Brain pericyte (primary cell): ENCODE measurements at places on chromosomes 4 and X.

GRCh38 chrX:141220342-141221008, 21.8 kb downstream of the SPANXC start:
- no peak for DNase-seq

DNA sequence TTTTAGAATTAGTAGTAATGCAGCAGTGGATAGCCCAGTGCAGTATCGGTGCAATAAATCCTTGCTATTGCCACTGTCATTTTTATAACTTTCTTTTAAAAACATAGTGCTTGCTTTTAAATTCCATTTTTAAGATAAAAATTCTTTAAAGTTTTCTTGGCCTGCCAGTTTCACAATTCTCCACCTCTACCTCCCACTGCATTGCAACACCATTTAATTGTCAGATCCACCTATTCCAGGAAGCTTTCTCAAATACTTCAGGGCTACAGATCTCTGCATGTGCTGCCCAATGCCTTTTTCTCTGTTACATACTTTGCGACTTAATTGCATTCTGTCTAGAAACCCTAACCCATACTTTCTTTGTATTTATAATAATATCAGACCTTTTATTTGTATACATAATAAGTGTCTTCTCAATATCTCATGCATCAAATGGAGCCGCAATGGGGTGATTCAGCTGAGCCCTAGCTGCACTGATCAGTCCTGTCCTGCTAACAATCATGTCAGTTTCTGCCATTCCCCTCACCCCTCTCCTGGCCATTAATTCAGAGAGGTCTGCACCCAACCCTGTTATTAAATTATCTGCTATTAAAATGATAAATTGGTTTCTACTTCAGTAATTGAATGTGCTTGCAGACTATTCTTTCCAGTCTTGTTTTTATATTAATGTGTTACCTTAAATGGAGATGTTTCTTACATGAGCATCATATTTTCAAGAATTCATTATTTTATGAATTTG, 193.1 kb downstream of the SLIT2 start:
- no peak for DNase-seq

DNA sequence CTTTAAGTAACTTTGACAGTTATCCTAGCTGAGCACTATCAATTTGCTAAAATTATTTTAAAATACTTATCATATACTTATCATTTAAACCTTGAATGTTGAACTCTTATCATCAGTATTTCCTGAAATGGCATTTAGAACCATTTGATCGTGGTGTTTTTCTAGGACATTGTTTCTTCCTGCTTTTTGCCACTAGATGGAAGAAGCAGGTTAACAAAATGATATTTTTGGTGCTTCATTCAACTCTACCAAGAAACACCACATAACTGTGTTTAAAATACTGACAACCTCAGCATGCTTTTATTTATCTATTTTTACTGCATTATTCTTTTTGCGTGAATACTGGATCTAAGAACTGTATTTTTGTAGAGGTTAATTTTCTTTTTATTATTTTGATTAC, 44.6 kb downstream of the C4orf33 start:
- DNase-seq = no peak

DNA sequence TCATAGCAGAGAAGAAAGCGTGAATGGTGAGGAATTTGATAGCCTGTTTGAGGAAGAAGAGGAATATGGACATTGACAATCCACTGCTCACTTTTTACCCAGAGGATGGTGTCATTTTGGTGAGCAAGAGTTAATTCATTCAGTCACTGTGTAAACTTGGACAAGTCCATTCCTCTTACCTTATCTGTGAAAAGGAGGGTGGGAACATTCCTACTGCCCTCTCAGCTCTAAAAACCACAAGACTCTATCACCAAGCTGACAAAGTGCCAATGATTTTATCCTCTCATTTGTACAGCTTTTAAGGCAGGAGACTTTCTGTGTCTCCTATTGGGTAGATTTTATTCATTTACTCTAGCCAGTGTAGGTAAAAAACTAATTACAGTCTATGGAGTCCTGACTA, 103.8 kb downstream of the LUZP4 start:
- no peak for DNase-seq

DNA sequence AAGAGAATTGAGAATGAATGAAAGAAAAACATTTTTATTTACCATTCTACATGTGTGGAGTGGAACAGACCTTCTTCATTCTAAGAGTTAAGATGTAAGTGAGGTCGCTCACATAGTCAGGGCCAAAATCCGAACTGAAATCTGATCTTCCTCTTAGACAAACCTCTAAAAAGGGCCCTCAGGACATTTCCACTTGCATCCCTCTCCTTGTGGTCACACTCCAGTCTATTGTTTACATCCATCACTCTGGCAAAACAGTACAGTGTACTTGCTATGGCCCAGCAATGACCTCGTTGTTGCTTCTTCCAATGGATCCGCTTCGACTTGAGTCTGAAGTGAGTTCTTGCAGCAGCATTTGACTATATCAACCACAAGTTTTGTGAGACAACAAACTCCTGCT, 54.2 kb downstream of the MOSPD2 start:
- DNase-seq = no peak

DNA sequence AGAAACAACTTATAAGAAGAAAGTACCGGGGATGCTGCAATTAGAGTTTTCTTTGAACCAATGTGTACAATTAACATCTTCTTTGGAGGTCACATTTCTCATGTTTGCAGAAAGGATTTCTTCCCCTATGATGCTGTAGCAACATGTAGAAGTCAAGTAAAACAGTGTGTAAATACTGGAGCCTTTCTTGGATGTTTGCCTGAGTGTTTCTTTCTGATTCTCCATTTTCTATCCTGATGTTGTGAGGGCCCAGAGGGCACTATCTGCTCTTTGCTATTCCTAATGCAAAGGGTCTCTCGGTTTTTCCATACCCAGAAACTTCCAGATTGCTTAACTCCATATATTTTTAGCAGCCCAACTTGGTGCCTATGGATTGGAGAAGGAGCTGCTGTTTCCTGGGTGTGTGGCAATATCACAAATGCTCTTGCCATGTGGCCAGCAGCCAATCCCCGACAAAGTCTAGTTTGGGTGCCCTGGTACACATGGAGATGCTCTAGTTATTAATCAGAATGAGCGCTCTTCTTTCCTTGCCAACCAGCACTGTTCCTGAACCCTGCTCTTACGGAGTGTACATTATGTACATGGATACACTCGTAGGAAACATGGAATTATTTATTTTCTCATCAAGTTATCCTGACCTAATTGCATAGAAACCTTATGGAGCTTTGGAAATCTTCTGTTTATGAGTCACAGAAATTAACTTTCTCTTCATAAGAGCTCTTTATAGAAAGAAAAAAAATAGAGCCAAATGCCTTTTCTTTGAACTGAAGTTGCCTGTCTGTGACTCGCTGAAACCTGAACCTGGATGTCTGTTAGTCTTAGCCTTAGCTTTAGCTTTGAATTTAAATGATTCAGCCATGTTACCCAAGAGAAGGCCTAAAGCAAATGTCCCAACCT, 67.0 kb upstream of the GPC4 start:
- no peak for DNase-seq

DNA sequence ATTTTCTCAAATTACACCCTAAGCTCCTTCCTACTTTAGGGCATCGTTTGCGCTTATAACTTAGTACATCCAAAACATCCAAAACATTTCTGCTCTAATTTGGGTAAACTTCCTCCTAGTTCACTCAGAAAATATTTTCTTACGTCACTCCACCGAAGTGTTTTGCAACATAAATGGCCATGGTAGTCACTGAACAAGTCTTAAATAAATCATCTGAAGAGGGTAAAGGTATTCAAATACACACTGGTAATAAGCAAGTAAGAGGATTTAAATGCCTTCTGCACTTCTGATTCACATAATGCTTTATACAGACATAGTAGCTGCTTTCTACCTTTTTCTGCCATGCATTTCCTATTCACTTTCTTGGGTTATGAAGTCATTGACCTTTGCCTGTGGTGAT, 991.9 kb downstream of the NLGN4X start:
- DNase-seq = no peak

DNA sequence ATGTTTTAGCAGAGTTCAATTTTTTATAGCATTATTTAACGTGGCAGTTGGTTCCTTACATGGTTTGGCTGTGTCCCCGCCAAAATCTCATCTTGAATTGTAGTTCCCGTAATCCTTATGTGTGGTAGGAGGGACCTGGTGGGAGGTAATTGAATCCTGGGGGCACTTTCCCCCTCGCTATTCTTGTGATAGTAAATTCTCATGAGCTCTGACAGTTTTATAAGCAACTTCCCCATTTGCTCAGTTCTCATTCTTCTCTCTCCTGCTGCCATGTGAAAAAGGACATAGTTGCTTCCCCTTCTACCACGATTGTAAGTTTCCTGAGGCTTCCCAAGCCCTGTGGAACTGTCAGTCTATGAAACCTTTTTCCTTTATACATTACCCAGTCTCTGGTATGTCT, 329.5 kb downstream of the GRIA2 start:
- DNase-seq = no peak

- peak; percentile 48 for DNase-seq
Observed at GRCh38 chr4:169201222-169202144, 69.3 kb downstream of the SH3RF1 start.

- DNase-seq = no peak
Observed at GRCh38 chr4:127783955-127784770, 2.0 kb downstream of the HSPA4L start.

- DNase-seq = no peak
Observed at GRCh38 chr4:40562208-40562607, 67.5 kb downstream of the RBM47 start.

DNA sequence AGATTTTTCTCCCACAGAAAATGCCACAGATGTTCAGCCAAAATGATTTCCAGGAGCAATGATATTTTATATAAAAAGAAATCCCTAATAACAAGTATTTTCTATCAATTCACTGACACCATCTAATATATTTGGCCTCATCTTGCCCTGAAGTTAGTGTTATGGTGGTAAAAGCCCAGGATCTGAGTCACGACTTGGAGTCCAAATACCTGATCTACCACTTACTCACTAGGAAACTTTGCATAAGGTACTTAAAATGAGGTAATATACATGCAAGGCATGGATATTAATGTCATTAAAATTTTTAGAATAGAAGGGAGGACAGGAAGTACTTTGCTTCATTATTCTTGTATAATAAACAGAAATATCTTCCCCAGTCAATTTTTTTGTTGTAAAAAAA, 16.3 kb downstream of the PPP3CA start:
- no peak for DNase-seq

DNA sequence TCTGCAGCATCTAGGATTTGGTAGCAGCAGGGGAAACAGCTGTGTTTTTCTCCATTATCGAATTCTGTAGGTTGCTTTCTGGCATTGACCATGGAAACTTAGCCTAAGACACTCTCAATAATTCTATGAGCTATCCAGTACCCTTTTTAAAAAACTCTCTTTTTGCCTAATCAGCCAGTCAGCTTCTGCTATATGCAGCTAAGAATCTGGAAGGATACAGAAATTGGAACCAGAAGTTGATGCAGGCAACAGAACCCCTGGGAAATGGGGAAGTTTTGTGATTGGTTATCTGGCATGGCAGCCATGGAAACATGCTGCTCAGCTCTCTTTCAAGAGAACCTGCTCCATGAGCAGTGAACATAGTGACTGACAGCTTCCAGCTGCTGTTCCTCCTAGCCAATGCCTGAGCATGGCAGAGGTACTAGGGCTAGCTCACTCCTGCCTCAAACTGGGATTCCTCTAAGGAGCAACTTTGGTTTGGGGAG, 417.6 kb upstream of the MAOA start:
- DNase-seq = no peak
